ENCODE measurements at places on chromosomes 6 and 20.

- DNase-seq, result no peak
Measured at GRCh38 chr6:89494131-89494793, 61.3 kb downstream of the ANKRD6 start.

DNA sequence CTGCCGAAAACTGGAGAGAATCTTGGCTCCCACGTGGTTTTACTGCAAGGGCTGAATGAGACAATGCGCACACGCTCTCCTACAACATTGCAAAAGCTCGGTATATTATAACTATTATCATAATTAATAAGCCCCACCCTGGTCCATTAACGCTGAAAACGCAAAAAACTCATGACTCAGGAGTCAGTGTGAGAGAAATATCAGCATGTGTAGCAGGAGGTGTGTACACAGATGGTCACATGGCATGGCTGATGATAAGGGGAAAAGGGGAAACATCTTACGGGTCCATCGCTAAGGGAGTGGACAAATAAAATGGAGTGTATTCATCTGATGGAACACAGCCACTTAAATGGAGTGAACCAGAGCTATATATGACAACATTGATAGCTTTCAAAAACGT lies 29.2 kb downstream of the CDH22 start:
- DNase-seq, result no peak

DNA sequence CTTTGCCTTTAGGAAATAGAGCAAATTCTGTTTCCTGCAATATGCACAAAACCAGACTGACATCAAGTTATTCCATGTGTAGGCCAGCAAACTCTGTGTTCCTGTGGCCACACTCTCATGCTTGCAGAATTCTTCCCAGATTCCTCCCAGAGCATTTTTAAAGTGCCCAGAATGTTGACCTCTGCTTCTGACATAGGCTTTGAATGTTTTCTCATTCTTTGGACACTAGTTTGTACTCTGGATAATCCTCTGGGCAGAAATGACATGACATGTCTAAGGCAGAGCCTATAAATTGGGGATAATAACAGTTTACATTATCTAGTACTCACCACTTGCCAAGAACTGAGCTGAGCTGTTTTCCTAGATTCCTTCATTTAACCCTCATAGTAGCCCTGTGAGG lies 9.2 kb upstream of the EFHC1 start:
- DNase-seq, result no peak

DNA sequence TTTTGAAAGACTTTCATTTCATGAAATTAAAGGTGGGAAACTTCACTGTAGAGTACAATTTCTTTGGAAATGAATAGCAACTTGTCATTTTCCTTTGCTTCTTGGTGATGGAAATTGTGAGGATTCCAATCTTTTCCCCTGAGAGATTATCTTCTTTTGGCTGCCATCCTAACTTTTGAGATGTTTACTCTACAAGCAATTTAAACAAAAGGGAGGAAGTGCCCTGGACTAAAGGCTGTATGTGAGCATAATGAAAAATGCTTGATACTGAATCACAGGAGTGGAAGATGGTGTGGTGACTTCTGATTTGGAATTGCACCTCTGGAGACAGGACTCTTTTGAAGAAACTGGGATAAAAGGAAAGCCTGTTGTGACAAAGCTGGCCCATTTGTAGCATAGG lies 43.1 kb upstream of the JAG1 start:
- DNase-seq, result no peak

GRCh38 chr6:149127212-149127611 lies 190.3 kb upstream of the TAB2 start:
- DNase-seq, result no peak

DNA sequence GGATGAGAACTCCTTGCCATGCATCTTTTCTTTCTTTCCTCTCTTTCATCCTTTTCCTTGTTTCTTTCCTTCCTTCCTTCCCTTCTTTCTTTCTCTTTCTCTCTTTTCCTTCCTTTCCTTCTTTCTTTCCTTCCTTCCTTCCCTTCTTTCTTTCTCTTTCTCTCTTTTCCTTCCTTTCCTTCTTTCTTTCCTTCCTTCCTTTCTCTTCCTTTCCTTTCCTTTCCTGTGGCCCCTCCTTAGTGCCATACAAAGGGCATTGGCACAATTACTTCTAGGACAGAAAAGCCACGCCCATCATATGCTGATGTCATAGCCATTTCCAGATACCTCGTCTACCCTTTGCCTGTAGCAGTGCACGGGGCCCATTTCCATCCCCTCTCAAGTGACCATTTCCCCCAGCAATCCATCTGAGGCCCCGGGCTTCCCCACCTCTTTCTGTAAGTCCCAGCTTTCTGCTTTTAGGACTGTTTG lies 2.2 kb upstream of the CENPB start:
- DNase-seq, result no peak

DNA sequence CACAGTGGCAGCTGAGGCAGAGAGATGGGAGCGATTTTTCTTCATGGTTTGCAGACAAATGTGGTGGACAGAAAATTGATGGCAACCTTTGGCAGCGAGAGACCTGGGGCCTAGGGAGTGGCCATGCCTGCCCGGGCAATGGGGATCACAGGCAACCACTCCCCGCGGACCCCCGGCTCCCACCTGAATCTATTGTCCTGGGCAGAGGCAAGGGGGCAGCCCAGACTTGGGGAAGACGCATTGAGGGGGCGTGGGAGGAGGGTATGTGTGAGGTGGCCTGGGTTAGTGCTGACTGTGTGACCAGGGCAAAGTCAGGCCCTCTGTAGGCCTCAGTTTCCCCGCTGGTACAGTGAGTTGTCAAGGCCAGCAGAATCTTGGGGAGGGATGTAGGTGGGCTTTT lies 53.6 kb upstream of the BLCAP start:
- DNase-seq, result no peak

DNA sequence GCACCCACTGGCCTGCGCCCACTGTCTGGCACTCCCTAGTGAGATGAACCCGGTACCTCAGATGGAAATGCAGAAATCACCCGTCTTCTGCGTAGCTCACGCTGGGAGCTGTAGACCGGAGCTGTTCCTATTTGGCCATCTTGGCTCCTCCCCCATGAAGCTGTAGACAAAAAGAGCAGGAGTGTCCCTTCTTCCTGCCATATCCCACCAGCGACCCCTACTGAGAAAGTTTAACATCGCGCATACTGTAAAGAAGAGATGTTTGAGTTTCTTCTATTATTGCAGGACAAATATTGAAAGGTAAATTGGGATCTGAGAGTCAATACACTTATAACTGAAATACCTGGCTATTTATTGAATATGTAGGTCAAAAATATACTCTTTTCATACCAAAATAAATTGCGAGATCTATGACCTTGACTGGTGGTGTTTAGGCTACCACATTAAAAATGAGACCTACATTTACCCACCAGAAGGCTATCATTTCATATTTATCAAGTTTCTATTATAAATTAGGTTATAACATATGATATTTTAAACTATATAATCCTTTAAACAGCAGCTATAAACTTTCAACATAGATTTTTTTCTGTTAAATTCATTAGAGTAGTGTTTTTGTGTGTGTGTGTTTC lies 586.3 kb downstream of the HTR1B start:
- DNase-seq, result no peak

GRCh38 chr6:137870308-137870644 lies 3.2 kb downstream of the TNFAIP3 start:
- DNase-seq, result no peak

DNA sequence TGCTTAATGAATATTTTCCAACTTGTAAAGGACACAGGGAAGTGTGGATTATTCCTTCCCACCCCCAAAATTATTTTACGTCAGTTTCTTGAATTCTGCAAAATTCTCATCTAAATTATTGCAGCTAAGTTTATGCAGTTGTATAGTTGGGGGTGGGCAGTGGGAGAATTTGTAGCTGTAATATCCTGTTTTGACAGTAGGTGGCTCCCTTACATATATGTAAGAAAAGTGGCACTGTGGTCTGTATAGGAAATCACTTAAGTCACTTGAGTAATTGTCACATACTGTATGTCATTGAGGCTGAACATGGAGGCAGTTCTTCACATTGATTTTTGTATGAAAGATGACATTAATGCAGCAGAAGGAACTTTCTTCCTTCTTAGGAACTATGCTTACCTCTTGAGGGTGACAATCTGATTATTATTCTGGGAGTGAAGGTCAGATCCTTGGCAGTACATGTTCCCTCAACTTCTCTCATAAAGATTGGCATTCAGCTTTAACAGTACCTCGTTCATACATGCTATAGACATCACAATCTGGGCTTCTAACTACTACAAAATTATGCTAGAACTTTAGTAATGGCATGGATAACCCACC lies 14.6 kb upstream of the CFAP206 start:
- DNase-seq, result peak; percentile 20

DNA sequence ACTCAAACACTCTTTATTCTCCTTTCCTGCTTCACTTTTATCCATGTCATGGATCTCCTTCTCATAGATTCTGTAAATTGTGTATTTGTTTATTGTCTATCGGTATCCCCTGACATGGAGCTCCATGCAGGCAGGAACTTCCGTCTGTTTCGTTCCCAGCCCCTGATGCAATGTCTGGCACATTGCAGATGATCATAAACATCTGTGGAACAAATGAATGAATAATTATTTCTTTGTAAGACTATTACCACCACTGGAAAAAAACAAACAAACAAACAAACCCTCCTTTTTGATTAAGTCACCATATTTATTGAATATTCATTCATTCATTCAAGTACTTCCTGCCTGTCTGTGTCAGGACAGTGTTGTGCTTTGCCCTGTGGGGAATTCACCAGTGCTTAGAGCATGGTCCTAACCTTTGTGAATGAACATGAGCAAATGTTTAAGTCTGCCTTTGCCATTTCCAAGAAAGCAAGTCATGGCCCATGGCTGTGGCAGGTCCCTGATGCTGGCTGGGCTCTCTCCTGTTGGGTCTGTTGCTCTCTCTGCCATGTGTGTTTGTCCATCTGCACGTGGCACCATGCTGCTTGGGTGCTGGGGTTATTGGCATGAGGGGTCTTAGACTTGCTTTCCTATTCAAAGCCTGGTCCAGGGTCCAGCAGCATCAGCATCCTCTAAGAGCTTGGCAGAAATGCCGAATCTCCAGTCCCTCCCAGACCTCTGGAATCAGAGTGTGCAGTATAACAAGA lies 47.5 kb upstream of the NAA20 start:
- no peak for DNase-seq

DNA sequence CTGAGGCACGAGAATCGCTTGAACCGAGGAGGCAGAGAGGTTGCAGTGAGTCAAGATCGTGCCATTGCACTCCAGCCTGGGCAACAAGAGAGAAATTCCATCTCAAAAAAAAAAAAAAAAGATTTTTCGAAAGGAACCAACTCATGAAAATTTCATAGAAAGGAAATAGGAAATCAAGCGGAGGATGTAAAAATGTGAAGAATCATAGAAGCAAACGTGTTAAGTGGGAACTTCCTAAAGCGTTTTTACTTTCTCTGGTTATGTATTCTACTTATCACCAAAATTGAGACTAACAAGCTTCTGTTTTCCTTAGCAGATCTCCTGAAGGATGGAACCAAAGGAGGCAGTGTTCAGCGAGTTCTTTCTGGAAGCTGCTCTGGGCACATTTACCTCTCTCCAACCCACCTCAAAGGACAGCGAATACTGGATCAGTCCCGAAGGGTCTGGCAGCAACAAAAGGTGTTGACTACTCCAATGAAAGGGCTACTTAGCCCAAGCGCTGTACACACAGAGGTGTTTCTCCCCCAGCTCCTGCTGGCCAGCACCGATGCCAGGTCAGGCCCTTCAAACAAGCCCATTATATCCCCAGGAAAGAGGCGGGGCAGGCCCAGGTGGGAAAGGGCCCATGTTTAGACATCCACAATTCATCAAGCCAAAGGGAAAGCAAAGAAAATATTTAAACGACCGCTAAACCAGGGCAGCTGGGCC lies 327.5 kb upstream of the JARID2 start:
- no peak for DNase-seq

DNA sequence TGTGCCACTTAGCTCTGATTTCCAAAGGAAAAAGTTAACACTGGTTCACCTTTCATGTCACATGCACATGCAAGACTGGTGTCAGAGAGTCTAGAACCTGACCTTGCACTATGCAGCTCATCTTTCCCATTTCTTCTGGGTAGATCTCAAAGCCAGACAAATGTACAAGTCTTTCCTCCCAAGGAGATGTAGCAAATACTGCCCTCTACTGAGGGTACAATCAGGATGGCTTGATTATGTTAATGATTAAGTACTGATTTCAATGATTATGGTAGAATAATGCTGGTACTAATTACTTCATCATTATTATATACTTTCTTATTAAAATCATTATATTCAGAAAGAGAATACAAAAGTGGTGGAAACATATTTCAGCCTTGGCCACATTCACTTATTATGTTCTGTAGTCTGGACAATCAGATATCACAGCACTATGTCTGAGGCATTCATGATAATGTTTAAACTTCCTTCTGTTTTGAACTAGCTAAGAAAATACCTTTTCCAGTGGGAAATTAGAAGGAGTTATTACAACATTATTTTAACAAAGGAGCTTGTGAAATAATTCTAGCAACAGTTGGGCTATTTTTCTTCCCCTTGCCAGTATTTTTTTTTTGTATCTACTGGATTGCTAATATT lies 68.5 kb upstream of the FOXO3 start:
- DNase-seq, result no peak

GRCh38 chr6:84224251-84224650 lies 3.2 kb downstream of the CEP162 start:
- DNase-seq, result no peak

GRCh38 chr6:43771210-43771857 lies 1.3 kb downstream of the VEGFA start:
- peak; percentile 82 for DNase-seq

DNA sequence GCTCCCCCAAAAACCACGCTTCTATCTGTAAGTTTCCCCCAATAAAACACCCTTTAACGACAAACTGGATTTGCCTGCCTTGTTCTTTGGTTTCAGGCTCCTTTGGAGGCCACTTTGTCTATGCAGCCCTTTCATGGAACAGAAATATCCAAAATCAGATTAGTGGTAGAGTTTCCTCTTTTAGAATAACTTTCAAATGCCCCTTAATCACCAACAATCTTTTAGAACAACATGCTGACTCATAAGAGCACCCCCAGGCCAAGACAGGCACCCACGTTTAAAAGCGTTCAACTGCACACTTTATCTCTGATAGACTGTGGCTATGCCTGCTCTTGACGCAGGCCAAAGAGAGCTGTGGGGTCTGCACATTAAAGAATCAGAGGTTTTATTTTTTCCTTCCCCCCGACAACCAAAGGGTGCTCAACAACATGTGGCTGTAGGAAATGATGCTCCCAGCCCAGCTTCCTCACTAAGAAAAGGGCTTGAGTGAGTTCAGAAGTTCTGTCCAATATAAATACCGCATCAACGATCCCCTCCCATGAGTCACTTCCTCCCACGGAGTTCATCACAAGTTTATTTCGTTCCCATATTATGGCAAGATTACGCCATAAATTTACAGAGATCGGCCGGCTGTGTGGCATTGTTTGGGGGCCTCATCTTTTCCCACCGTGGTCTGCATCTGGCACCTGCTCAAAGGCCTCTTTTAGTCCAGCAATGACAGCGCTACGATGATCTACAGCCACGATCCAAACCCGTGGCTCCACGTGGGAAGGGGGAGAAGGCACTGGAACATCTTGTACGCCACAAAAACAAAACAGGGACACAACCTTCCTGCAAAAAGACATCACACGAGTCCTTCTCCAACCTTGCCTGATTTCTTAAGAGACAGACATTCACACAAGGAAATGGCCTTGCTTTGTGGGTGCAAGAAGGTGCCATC lies 88.8 kb upstream of the NFATC2 start:
- no peak for DNase-seq
